ENCODE measurements at places on chromosomes 2 and 18.

DNA sequence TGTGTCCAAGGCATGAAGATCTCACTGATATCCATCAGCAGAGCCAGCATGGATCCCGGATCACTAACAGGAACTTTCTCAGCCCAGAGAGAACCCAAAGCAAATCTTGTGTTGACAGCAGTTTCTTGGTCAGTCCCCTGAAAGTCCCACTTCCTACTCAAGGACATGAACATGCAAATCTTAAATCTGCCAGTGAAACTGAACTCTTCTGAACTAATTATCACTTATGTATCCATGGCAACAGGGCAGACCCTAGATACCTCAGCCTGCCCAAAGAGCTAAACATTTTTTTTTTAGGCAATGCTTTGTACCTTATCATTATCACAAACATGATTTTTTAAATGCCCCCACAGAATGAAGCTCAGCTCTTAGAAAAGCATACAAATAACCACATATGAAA, 127.8 kb upstream of the DDX18 start:
- DNase-seq: no peak

DNA sequence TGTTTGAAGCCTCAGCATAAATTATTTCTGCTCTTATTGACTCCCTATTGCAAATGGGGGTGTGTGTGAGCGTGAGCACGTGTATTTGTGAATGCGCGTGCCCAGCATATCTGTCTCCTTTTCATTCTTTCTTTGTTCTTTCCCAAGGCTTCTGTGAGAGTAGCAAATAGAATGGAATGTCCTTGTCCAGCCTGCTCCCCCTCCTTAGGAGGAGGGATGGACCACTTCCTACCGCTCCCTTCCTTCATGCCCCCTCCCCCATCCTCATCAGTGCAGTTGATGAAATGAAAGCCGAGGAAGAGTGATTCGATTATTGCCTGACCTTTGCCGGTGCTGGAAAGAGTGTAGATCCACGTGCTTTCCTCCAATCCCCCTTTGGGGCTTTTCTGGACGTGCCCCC, 102.0 kb downstream of the CPO start:
- no peak for DNase-seq

DNA sequence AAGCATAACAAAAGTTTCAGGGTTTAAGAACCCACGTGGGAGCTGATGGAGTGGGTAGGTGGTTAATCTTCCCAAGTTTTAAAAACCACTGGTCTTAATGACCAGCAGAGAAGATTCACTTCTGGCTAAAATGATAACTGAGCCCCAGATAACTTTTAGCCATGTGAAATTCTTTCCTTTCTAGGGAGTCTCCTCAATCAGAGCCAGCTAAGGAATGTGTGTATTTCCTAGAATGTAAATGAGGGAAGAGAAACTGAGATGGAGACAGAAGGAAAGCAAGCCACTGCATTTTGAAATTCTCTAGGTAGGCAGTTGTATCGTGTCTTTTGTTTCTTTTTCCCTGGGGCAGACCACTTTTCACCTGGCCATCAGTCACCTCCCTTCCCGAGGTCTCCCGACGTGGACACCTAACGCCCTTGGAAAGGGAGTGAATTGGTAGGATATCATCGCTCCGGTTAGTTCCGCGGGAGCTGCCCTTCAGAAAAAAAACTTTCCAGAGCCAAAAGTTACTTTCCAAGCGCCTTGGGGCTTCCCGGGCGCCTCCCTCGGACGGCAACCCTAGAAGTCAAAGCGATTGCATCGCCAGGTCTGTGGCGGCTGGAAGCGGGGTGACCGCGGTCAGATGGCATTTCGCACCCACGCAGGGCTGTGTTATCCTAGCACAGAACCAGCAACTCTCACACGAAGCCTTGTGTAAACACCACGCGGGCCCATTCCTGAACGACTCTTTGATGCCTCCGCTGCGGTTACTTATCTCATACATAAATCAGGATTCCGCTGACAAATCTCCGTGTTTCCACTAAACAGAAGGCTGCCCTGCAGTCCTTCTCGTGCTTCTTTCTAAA, 1.3 kb downstream of the COLEC12 start:
- no peak for DNase-seq

DNA sequence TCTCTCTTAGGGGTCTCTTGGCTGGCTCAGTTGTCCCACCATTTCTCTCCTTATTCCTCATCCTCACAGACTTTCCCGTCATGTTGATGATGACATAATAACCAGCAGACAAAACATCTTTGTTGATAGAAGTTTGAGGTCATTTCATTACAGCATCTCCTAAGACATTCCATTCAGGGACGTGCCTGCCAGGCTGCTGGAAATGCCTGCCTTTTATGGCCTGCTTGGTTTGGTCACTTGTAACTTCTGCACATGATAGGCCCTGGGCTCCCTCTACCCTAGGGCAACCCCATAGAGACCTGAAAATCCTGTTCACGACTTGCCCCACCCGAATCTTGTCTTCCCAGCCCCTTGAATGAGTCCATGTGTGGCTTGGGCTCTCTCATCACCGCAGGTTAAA, 81.7 kb downstream of the SDC1 start:
- no peak for DNase-seq

DNA sequence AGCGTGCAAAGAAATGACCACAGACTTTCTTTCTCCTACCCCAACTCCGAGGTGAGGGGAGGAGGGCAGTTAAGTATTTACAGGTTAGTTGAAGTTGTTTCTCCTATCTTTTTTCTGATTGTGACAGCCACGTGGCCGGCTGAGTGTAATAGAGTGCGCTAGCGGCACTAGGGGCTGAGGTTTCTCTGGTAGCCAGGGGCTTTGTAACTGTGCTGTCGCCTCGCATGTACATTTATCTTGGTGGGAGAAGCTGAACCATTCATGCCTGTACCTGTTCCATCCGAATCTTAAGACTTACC, 214.1 kb upstream of the STON1 start:
- peak; percentile 73 for DNase-seq

GRCh38 chr2:23645230-23645808, 260.3 kb downstream of the KLHL29 start:
- no peak for DNase-seq

- DNase-seq: peak; percentile 86
Measured at GRCh38 chr18:58476516-58477256, 152.2 kb downstream of the ALPK2 start.

GRCh38 chr18:59957957-59958356, 58.2 kb downstream of the PMAIP1 start:
- peak; percentile 42 for DNase-seq

DNA sequence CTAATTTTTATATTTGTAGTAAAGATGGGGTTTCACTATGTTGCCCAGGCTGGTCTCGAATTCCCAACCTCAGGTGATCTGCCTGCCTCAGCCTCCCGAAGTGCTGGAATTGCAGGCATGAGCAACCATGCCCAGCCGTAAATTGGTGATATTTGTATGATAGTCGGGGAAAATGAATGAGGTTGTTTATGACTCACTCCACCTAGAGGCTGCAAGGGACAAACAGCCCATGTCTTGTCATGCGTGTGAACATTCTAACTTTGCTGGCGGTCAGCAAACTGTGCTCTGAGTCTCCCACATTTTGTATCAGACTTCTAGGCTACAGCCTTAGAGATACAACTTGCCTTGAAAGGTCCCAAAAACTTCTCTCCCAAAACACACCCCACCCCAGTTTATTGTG, 133.5 kb upstream of the DTNA start:
- no peak for DNase-seq

DNA sequence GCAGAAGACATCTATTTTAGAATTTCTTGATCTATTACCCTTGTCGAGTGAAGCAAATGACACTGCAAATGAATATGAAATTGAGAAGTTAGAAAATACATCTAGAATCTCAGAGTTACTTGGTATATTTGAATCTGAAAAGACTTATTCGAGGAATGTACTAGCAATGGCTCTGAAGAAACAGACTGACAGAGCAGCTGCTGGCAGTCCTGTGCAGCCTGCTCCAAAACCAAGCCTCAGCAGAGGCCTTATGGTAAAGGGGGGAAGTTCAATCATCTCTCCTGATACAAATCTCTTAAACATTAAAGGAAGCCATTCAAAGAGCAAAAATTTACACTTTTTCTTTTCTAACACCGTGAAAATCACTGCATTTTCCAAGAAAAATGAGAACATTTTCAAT, 370.4 kb downstream of the XIRP2 start:
- no peak for DNase-seq

DNA sequence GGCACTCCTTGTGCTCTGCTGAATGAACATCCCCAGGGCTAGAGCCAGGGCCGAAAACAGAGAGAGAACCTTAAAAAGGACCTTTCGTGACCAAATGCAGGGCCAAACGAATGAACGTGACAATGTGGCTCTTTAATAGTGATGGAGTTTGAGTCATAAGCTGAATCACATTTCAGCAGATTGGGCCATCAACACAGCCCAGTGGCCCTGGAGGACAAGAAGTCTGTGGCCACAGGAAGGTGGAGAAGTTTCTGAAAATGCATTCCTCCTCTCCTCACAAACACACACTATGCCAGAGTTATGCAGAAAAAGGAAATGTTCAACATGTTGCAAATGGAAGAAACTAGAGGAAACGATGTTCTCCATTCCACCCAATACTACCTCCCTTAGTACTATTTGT, 415.8 kb downstream of the HRH4 start:
- no peak for DNase-seq

DNA sequence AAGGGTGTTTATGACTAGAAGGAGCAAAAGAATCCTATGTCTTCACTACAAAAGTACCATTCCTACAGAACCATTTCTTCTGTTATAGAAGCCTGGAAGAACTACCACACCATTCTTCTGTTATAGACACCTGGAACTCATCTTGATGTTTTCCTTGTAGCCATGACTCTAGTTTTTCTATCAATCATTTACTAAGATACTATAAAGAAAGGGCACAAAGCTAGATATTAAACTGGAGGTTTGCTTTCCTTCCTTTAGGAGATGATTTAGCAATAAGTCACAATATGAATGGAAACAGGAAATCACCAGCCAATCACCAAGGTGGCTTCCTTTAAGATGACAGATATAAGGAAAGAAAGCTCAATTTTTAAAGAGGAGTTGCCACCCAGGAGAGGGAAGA, 100.3 kb upstream of the NEUROD1 start:
- no peak for DNase-seq

- DNase-seq: no peak
Measured at GRCh38 chr18:3008541-3008940, 4.4 kb downstream of the LPIN2 start.

- DNase-seq: no peak
Measured at GRCh38 chr2:166984797-166985196, 96.5 kb downstream of the XIRP2 start.

GRCh38 chr2:30024281-30024680, 102.9 kb upstream of the ALK start:
- DNase-seq: no peak

DNA sequence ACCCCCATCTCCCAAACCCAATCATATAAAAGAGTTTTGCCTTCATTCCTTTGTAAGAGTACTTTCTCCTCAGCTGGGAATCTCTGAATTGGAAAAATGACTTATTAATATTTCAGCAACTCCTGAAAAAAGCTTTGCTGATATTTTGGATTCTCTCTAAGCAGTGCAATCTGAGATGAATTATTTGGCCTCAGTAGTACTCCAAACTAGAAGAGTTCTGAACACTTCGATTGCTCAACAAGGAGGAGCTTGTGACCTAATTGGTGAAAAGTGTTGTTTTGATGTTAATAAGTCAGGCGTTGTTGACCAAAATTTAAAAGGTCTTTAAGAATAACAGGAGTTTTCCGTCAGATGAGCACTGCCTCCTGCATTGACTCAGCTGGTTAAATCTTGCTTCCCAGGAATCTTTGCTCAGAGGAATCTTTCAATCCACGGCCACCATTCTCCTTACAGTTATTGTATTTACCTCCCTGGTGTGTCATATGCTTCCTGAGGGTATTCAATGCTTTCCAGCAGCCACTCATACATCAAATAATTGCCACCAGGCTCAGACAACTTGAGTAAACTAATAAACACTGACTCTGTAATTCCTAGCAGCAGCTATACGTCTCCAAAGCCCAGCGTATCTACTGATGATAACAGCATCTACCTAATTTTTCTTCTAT, 24.5 kb upstream of the LIPG start:
- no peak for DNase-seq

- DNase-seq: no peak
Measured at GRCh38 chr18:13446610-13447461, 228.3 kb downstream of the LDLRAD4 start.

DNA sequence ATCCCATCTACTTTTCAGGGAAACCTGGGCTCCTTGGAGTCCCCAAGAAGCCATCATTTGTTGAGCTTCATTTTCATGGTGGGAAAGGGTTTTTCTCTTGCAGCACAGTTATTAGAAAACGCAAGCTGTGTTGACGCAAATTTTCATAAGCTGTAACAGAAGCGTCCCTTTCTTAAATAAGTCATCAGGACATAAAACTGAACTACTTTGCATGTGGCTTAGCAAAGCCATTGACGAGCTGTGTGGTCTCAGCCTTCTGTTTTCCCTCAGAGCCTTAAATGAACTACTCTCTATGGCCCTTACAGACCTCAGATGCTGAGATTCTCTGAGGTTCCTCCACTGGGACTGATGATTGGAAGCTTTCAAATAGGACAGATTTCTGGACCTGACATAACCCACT, 85.1 kb downstream of the ARL4C start:
- no peak for DNase-seq

DNA sequence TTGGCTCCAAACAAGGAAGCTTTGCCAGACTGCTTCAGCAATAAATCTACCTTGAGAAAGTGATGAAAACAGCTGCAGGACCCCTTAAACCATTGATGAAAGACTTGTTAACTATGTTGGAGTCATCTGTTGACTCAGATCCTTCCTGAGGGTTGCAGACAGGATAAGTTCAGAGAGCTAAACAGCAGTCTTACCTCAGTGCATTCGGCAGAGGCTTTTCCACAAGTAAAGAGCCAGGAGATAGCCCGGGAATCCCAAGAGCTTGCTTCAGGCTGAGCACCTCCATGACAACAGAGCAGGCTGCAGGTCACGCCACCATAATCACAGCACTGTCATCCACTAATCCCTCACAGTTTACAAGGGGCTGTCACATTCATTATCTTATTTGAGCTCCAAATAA, 23.7 kb downstream of the KIAA2012 start:
- DNase-seq: no peak

DNA sequence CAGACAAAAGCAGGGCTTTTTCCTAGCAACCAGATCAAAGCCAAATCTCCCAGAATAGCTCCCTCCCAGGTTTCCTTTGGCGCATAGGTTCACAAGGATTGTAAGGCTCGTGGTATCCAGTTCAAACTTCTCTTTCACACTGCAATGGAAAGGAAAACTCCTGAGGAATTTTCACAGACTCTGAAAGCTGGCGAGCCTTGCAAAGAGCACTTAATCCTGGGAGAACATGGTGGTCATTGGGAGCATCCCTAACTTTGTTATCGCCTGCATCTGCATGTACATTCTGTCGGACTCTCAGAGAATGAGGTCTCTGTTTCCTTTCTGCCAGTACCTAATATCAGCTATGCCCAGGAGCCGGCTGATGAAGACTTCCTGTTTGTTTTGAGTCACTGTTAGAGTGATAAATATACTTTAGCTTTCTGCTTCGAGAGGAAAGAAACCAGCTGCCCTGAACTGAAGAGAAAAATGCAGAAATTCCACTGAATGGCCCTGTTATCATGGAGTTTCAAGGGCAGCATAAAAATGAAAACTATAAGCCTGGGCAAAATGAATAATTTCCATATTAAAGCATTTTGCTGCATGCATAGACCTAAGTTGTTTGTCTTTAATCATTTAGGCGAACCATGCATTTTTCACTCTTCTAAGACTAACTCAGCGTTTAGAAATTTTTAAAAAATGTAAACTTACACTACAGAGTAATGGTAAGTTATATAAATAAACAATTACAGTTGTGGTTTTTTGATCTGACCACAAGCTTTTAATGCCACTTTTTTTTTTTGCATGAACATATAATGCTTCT, 76.4 kb upstream of the ZEB2 start:
- no peak for DNase-seq
